ENCODE measurements at places on chromosomes 16 and 17. TPM values are rescaled to one million over a fixed set of nuclear protein-coding genes. Genes with fewer than 3 reads are reported as not detected.

GRCh38 chr16:86383488-86384262 lies 126.7 kb upstream of the FOXF1 start:
- no peak for DNase-seq

DNA sequence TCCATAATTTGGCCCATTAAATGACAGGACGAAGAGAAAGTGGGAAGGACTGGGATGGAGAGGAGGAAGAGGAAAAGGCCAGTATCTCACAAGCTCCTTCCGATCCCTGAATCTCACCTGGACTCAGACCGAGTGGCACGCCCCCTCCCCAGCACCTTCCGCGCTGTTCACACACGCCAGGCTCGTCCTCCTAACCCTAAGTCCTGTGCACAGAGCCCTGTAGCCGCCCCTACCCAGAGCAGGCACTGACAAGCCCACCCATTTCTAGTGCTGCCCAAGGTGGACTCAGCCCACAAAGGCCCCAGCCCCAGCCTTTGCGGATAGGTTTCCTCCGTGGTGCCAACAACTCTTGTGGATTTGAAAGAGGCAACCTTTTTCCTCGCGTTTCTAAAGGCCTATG lies 9.2 kb downstream of the HS3ST3B1 start:
- no peak for DNase-seq

GRCh38 chr16:47787696-47788095 lies 326.6 kb downstream of the PHKB start:
- no peak for DNase-seq

- DNase-seq: no peak
Observed at GRCh38 chr17:35073991-35074627, 10.6 kb upstream of the RFFL start.

The COX4I1 gene
- 368 TPM for polyA plus RNA-seq

DNA sequence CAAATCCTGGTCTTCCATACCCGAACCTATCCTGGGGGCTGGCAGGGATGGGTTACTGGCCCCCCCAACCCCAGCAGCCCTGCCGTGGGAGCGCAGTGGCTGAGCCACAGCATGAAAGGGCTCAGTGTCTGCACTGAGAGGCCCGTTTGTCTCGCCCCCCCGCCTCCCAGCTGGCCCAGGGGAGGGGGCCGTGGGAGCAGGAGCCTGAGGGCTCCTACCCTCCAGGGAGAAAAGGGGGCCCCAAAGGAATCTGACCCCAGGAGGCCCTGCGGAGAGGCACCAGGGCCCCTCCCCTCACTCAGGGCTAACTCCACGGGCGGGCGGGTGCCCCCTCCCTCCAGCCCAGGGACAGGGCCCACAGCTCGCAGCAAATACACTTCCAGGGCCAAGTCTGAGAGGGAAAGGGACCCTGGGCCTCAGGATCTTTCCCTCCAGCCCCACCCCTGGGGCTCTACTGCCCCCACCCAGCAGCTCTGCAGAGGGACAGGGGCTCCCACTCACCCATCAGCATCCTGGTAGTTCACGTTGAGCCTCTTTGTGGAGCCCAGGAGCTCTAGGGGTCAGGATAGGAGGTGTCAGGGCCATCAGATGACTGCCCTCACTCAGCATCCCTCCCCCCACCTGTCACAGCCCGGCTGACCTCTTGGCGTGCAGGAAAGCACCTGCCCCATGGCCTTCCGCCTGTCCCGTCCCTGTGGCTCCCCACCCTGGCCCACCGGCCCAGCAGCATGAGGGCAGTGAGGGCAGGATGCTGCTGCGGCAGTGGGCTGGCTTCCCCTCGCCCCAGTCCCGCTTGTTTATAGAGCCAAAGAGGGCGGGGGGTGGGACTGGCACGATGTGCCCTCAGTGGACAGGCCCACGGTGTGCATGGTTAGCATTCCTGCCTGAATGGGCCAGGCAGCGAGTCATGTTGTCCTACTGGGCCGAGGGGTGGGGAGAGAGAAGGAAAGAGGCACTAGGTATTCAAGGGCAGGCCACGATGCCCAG lies 7.3 kb downstream of the CASKIN2 start:
- DNase-seq: no peak

Data from right renal pelvis (tissue), 4 donors.